ENCODE measurements at places on chromosomes 2 and 18.

- no peak for DNase-seq
Measured at GRCh38 chr2:95039978-95040377, 14.5 kb downstream of the MAL start.

GRCh38 chr2:85585781-85586105 is 1.5 kb downstream of the VAMP5 start:
- no peak for DNase-seq

GRCh38 chr18:24486684-24487083 is 26.2 kb downstream of the HRH4 start:
- no peak for DNase-seq

GRCh38 chr2:39154944-39155343 is 34.1 kb upstream of the SOS1 start:
- DNase-seq, result no peak

DNA sequence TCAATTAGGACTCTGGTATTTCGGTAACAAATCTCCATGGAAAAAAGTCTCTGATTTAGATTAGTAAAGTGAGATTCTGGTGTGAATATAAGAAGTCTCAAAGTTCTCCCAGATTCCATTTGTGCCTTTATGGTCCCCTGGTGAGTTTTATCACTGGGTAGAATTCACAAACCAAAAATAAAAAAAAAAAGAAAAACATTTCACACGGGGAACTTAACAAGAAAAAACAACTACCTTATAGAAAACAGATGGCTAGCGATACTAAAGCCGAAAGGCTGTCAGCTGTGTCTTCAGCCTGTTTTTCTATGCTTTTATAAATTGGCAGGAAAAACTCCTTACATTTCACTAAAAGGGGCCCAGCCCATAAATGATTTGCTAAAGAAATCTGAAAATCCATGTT is 50.6 kb downstream of the COL5A2 start:
- DNase-seq, result no peak

DNA sequence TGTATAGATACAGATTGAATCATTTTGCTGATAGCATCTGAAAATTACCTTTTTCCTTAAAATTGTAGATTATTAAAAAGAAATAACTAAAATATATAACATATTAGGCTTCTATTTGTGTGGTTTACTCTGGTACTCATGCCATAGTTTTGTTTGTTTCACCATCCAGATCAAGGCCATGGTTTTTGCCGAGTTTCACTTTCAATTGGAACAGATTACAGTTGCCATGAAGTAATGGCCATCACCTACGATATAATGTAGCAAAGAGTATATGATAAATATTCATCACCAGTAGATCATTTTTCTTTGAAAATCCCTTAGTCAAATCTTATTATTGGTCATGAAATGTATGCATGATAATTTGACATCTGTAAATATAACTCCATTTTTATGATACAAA is 11.9 kb upstream of the DNAH7 start:
- DNase-seq, result no peak

DNA sequence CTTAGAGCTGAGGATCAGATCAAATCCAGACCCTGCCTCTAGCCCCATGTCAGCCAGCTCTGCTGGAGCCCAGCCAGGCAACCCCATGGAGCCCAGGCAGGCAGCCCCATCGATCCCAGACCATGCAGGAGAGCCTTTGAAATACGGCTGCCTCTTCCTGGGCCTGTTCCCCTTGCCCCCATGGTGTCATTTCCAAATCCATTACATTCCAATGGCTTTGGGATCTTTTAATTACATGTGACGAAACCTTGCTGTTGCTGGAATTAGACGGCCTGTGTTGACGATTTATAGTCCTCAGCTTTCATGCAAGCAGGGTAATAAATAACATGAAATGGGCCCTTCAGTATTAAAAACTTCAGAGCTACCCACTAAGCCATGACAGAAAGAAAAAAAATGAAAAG is 75.8 kb upstream of the SLC14A2 start:
- no peak for DNase-seq

DNA sequence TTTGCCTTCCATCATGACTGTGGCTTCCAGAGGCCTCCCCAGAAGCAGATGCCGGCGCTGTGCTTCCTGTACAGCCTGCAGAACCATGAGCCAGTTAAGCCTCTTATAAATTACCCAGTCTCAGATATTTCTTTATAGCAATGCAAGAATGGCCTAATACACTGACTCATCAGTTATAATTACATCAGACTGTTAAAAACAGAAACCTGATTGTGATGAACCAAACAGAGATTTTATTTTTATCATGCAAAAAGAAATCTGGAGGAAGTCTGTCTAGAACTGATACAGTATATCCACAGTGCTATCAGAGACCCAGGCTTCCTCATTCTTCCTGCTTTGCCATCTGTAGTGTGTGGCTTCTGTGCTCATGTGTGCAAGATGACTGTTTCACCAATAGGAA is 93.4 kb upstream of the MEX3C start:
- no peak for DNase-seq

DNA sequence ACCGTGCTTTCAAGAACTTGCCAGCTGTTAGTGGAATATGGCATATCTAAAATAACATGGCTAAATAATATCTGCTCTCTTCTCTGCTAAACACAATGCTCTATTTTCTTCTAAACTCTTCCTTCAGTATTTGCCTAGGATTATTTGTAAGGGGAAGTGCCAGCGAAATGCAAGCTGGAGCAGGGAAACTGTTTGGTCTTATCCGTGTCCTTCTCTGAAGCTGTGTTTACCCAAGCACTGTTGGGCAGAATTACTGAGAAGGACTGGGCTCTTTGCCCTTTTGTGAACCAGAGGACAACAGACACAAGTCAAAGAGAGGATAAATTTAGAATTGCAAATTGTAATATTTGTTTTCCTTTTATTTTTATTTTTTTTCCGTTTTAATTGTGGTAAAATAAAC is 23.6 kb downstream of the CPO start:
- no peak for DNase-seq

- no peak for DNase-seq
Measured at GRCh38 chr2:225737556-225737955, 338.0 kb downstream of the NYAP2 start.

GRCh38 chr2:105607920-105608504 is 136.7 kb upstream of the NCK2 start:
- no peak for DNase-seq

DNA sequence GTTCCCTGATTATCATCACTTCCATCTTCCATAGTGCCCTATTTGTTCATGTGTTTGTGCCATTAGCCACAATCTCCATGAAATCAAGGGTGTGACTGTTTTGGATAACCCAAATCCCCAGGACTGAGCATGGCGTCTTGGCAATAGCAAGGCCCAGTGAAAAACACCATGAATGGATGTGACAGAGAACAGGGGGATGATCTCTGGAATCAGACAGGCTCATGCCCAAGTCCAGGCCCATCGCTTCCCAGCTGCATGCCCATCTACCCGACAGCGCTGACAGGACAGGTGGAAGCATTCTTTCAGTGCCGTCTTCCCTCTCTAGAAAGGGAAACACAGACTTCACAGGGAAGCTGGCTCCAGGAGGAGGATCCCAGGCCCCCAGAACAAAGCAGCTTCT is 50.0 kb downstream of the HDLBP start:
- DNase-seq, result no peak

GRCh38 chr2:25262288-25262687 is 79.4 kb downstream of the DNMT3A start:
- DNase-seq, result no peak

DNA sequence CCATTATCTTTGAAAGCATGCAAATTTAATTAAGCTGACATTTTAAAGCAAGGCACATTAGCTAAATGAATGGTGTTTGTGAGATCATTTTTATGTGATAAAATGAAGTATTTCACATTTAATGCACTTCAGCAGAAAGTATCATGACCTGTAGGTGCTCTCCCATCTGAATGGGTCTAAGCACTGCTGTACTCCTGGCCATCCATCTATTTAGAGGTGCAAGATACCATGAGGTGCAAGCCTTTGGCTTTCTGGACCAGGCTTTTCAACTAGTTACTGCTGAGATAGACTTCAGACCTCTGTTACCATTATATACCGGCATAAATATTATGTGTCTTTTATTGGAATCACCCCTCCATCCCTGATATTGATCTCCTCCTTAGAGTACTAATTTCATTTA is 15.6 kb upstream of the LIPG start:
- DNase-seq, result no peak

- DNase-seq, result no peak
Measured at GRCh38 chr2:217703999-217704398, 298.8 kb downstream of the TNS1 start.

- no peak for DNase-seq
Measured at GRCh38 chr2:68769586-68770270, 35.1 kb downstream of the ARHGAP25 start.

GRCh38 chr18:7545734-7546133 is 21.4 kb upstream of the PTPRM start:
- no peak for DNase-seq

All from stimulated activated CD4-positive, alpha-beta T cell treated with anti-CD3 and anti-CD28 coated beads, Interleukin-1b, Interleukin-23, amount 100 ng/mL, for 4 hours (primary cell).